ENCODE measurements at places on chromosomes 6 and 20.

GRCh38 chr6:6176586-6177228 is 143.8 kb downstream of the F13A1 start:
- peak; percentile 50 for DNase-seq

GRCh38 chr6:161761966-161762365 is 488.1 kb upstream of the AGPAT4 start:
- no peak for DNase-seq

DNA sequence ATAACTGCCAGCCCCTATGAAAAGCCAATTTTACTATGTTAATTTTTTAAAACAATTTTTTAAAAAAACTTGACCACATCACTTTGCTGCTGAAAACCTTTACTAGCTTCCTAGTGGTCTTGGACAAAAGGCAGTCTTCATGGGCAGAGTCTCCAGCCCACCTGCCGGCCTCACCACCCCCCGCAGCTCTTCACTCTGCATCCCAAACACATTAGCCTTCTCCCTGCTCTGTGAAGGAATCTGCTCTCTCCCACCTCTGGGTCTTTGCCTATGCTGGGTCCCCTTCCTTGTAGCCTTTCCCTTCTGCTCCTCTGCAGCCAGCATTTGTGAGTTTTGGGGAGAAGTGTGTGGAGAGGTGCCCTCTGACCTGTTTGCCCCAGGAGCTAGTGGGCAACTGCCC is 170.7 kb upstream of the MLN start:
- no peak for DNase-seq

GRCh38 chr6:35014341-35014740 is 125.3 kb downstream of the ANKS1A start:
- DNase-seq = peak; percentile 49

DNA sequence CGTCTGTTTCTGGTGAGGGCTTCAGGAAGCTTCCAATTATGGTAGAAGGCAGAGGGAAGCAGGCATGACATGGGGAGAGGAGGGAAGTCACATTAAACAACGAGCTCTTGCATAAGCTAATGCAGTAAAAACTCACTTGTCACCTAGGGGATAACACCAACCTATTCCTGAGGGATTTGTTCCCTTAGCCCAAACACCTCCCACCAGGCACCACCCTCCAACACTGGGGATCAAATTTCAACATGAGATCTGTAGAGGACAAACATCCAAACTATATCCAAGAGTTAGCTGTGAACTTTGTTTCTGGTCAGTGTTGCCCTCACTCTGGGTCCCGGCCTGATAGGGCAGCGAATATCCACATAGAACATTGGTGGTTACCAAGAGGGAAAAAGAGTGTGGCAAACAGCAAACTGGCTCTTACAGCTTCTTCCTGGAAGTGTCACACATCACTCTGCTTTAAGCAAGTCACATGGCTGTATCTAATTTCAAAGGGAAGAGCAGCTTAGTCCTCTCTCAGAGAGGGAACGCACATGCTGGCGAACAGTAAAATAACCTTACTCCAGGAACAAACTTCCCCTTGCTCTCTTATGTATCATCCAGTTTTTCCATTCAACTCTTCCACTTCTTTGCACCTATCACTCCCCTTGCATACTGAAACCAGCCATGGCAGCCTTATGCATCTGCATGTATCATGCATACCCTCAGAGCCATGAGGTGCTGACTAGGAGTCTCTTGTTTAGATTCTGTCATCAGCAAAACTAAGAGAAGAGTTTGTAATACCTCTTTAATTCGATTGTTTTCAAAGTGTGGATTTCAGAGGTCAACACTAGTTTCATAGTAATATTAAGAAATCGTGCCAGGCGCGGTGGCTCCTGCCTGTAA is 4.8 kb upstream of the MOCS1 start:
- no peak for DNase-seq

Data from occipital lobe (tissue), 3 donors.